ENCODE measurements at places on chromosomes 11 and 22. TPM values are rescaled to one million over a fixed set of nuclear protein-coding genes. Genes with fewer than 3 reads are reported as not detected.

OR4P4 gene
- not detected for total RNA-seq

NUCB2 gene
- 39.6 TPM for total RNA-seq

CNTF gene
- 1.7 TPM for total RNA-seq

BTG4 gene
- not detected for total RNA-seq

CCDC73 gene
- total RNA-seq: not detected

SYT7 gene
- 2.2 TPM for total RNA-seq

RFPL2 gene
- total RNA-seq: not detected

SCGB1C1 gene
- total RNA-seq: not detected

CHRM1 gene
- 0.36 TPM for total RNA-seq

CDC42EP2 gene
- 29.1 TPM for total RNA-seq

ST3GAL4 gene
- total RNA-seq: 43.1 TPM

CCDC116 gene
- 0.33 TPM for total RNA-seq

LRRC10B gene
- 1.6 TPM for total RNA-seq

CNIH2 gene
- not detected for total RNA-seq

SESN3 gene
- total RNA-seq: 8.7 TPM

DEFB131B gene
- total RNA-seq: not detected

RCOR2 gene
- 0.68 TPM for total RNA-seq

MS4A12 gene
- not detected for total RNA-seq

CHST1 gene
- total RNA-seq: 1.5 TPM

PAAF1 gene
- 16.7 TPM for total RNA-seq

GP1BB gene
- total RNA-seq: 2.9 TPM
